ENCODE measurements at places on chromosomes 3 and 15. TPM values are rescaled to one million over a fixed set of nuclear protein-coding genes. Genes with fewer than 3 reads are reported as not detected.

DNA sequence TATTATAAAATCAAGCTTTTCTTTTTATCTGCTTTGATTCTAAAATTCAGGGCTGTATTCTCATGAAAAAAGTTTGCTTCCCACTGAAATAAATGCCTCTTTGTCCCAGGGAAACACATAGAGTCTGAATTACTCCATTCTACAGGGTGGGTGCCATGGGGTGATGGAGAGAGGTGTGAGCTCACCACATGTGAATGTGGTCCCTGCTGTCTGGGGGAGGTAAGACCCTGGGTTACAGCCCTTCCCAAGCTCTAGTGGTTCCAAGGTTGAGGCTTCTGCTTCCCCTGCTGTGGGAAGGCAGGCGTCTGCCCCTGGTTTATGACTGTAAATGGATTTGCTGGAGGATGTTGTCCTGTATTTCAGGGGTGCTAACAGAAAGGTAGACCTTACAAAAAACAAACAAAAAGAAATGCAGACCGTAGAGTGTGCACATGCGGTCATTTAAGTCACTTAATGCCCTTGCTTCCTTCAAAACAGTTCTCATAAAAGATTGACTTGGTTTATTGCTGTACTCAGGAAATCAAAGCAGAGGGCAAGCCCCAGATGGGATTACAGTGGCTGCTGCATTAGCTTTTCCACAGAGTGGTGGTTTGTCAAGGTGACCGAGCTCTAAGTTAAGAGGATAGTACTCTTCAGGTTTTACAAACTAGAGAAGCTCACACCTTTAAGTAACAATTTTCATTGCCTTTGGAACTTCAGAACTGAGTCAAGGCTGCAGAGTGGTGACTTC is 49.2 kb downstream of the CTDSPL start:
- no peak overlapping the region for H3K27ac ChIP-seq
- H3K27me3 ChIP-seq = no peaks in the 10 kb centered on the region

GRCh38 chr3:89098173-89098572 is 9.2 kb upstream of the EPHA3 start:
- no peak overlapping the region for H3K27ac ChIP-seq
- H3K4me1 ChIP-seq = peaks cover 5% of the 10 kb centered on the region

DNA sequence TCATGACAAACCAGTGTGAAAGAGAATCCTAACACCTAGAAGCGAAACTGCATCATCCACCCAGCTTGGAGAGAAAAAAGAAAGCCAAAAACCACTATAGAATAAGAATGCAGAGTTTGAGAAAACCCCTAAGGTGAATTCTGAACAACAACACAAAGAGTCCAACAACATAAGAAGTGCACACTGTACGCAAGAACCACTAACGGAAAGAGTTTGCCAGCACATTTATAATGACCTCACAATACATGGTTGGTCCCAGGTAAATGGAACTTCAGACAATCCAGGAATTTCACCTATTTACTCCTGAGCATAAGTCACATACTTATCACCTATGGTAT is 128.3 kb upstream of the BHLHE40 start:
- no peak overlapping the region for H3K27ac ChIP-seq
- H3K4me1 ChIP-seq = no peaks in the 10 kb centered on the region
- H3K4me3 ChIP-seq = no peak overlapping the region

The ZNF662 gene
- not detected for total RNA-seq

- H3K4me1 ChIP-seq = peaks cover 12% of the 10 kb centered on the region
- H3K4me3 ChIP-seq = peak overlapping the region; percentile 79
- H3K27me3 ChIP-seq = no peaks in the 10 kb centered on the region
- peak overlapping the region; percentile 98 for H3K27ac ChIP-seq
- no peak for DNase-seq
Observed at GRCh38 chr15:57708047-57708446, 1.5 kb downstream of the POLR2M start.

The ELP6 gene
- total RNA-seq = 46.2 TPM

DNA sequence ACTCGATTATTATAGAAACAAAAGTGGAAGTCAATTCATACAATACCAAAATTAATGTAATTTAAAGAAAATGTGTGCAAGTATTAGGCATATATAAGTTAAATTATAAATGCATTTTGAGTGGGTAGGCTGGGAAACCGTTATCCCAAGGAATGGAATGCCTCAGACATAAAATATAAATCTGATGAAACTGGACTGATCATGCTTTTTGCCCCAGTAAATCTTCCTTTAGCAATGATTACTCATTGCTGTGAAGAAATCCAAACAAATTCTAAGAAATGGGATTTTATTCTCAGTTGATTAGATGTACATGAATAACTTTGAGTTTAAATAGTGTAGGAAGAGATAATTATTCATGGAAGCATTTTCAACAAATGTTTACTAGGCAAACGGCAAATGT is 185.5 kb upstream of the KCNMB2 start:
- no peak for DNase-seq
- no peaks in the 10 kb centered on the region for H3K36me3 ChIP-seq
- H3K27ac ChIP-seq = no peak overlapping the region
- H3K27me3 ChIP-seq = no peaks in the 10 kb centered on the region
- H3K4me3 ChIP-seq = no peak overlapping the region

- no peak overlapping the region for H3K27ac ChIP-seq
- peaks cover 12% of the 10 kb centered on the region for H3K4me1 ChIP-seq
- no peaks in the 10 kb centered on the region for H3K36me3 ChIP-seq
- H3K27me3 ChIP-seq = no peaks in the 10 kb centered on the region
Observed at GRCh38 chr3:63370094-63370493, 92.0 kb downstream of the SYNPR start.

DNA sequence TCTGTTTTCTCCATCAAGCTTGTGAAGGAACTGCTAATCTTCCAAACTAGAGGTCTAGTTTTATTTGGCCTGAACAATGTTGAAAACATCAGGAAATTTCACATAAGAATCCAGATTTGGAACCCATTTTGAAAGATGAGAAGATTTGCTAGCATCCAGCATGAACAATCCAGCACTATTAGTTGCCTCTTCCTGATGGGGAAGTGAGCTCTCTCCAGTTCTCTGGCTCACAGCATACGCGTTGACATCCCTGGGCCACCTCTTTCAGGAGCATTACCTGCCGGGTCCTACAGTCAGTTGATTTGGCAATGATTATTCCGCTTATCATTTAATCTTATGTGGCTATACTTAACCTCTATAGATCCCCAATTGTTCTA is 10.9 kb downstream of the GPR87 start:
- no peaks in the 10 kb centered on the region for H3K27me3 ChIP-seq
- no peak overlapping the region for H3K4me3 ChIP-seq
- no peaks in the 10 kb centered on the region for H3K4me1 ChIP-seq
- H3K36me3 ChIP-seq = no peaks in the 10 kb centered on the region
- no peak for DNase-seq
- no peak overlapping the region for H3K27ac ChIP-seq

DNA sequence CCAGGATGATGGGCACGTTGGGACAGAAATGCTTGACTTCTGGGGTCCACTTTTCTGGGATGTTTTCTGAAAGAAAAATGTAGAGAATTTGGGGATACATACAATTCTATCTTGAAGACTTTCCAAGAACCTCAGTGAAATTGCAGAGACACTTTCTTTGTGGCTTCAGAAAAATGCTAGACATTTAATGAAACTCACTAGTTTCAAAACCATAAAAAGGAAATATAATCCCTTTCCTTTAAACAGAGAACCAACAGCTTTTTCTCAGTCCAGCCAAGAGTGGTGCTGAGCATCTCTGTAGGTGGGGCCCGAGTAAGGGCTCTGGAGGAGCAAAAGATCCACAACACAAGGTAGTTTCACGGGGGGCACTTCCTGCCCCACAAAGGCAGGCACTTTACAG is 4.4 kb upstream of the GPX1 start:
- no peak overlapping the region for H3K27ac ChIP-seq
- no peak overlapping the region for H3K4me3 ChIP-seq
- no peak for DNase-seq
- H3K4me1 ChIP-seq = peaks cover 12% of the 10 kb centered on the region

DNA sequence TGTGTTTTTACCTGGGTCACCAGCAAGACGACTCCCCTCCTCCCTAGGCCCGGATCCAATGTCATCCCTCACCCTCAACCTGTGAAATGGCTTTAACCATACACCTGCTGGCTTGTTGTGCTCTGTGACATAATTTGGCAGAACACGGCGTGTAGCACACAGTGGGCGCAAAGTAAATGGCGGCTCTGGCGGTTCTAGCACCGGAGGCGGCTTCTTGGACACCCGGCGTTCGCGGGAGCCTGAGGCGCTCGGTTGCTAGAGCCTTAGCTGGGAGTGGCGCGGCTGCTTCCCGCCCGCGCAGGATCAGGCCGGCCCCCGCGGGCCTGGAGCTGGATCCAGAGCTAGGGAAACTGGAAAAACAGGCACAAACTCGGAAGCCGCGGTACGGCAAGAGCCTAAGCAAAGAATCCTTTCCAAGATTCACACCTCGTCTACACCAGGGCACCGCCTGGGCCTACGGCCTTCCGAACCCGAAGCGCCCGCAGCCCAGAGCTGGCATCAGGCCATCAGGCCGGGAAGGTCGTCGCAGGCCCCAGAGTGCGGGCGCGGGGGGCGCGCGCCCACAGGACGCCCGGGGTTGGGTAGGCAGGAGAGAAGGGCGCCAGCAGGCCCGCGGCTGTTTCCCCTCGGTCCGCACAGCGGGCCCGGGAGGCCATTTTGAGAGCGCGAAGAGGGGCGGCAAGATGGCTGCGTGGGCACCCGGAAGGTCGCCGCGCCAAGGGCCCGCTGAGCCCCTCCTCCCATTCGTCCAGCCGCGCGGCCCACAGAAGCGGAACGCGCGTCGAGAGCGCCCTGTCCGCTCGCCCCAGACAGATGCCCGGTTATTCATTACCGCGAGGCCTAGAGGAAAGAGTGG is 43.9 kb upstream of the POLG start:
- H3K27ac ChIP-seq = no peak overlapping the region
- H3K27me3 ChIP-seq = no peaks in the 10 kb centered on the region
- H3K4me1 ChIP-seq = peaks cover 7% of the 10 kb centered on the region
- no peak for DNase-seq
- no peak overlapping the region for H3K4me3 ChIP-seq

- H3K27me3 ChIP-seq = no peaks in the 10 kb centered on the region
- no peak overlapping the region for H3K27ac ChIP-seq
- H3K36me3 ChIP-seq = no peaks in the 10 kb centered on the region
Observed at GRCh38 chr15:92068121-92068520, 214.6 kb downstream of the SLCO3A1 start.

DNA sequence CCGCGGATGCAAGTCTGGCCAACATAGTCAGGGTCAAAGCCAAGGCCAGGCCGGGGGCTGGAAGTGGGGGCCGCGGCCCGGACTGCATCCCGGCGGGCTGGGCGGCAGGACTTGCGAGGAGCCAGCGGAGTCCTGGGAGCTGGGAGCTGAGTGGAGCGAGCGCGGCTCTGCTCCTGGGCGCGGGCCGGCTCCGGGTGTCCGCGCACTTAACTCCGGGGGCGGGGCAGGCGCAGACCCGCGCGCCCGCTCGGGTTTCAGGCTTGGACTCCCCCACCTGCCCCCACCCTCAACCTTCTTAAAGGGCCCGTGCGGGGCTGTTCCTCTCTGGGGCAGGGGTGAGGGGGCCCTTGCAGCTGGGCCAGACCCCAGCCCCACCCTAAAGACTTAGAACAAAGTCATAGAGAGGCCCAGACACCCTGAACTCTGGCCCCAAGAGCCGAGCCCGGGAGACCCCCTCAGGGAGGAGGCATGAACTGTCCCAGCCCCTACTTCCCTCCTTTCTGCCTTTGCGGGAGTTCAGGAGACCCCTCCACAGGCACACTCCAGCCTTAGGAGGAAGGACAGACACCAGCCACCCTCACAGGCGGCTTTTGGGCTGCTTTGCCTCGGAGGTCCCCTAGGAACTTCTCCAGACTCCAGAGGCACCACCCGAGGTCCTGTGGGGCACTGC is at the start of gene CSPG4:
TSS of gene CSPG4 (minus strand) at position 181 of the 670 bp plus-strand sequence. CDS start at position 88, 93 bp downstream.
- H3K27ac ChIP-seq = no peak within 1 kb of the TSS
- DNase-seq = no peak
- H3K27me3 ChIP-seq = no peaks in the 10 kb centered on the region
- H3K4me1 ChIP-seq = no peaks in the 10 kb centered on the region

The RBMS3 gene
- 5.9 TPM for total RNA-seq

DNA sequence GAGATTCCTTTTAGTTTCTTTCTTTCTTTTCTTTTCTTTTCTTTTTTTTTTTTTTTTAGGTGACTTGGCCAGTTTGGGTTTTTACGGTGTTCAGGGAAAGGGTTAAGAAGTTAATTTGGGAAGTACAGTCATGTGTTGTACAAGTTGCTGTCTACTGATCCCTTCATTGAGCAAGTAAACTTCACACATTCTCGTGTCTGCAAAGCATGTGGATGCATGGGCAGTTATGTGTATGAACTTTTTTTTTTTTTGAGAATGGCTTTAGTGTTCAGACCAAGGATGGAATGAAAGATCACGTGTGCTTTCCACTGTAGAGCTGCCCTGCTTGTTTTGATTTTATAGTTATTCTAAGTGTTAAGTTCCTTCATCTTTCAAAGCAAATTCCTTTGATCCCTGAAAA is 132.3 kb downstream of the PGPEP1L start:
- H3K4me1 ChIP-seq = peaks cover 48% of the 10 kb centered on the region
- no peaks in the 10 kb centered on the region for H3K27me3 ChIP-seq
- H3K4me3 ChIP-seq = no peak overlapping the region
- no peak overlapping the region for H3K27ac ChIP-seq
- DNase-seq = no peak

GRCh38 chr15:82663186-82663600 is 16.0 kb upstream of the CPEB1 start:
- no peak overlapping the region for H3K27ac ChIP-seq
- H3K4me1 ChIP-seq = no peaks in the 10 kb centered on the region
- peak; percentile 54 for DNase-seq
- no peaks in the 10 kb centered on the region for H3K27me3 ChIP-seq

The ARPP21 gene
- not detected for total RNA-seq

DNA sequence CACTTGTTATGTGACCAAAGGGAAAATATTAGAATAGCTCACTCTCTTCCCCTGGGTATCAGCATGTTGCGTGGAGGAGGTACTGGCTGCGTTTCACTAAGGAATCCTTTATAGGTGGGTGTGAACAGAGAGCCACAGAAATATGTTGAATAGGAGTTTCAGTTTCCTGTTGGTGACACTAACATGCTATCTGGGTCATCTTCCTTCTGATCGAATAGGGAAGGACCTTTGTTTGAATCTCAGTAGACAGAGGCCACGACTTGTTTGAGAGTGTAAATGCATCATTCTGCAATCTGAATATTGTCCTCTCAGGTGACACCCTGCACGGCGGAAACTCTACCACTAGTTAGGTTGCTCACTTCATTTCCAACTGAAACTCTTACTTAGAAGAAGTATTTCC is 157.9 kb upstream of the SLC2A2 start:
- no peaks in the 10 kb centered on the region for H3K4me1 ChIP-seq
- H3K27me3 ChIP-seq = no peaks in the 10 kb centered on the region
- H3K4me3 ChIP-seq = no peak overlapping the region
- H3K27ac ChIP-seq = no peak overlapping the region

Measured in A673 (cell line).